ENCODE measurements at places on chromosomes 7 and 10.

DNA sequence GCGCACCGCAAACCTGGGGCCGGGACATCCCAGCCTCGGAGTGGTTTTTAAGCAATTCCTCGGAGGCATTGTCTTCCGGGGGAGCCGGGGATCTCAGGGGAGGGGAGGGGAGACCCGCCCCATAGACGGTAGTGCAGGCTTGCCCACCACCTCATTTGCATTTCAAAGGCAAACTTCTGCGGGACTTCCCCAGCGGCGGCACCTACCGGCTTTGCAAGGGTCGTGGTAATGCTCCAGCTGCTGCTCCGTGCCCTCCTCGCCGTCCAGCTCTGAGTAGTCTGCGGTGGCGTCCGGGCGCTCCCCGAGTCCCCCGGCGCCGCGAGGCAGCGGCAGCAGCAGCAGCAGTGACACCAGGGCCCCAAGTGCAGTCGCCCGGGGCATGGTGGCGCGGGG, 425 bp downstream of the TLL2 start:
- DNase-seq, result no peak

- no peak for DNase-seq
Measured at GRCh38 chr10:1366811-1367425, 310.7 kb downstream of the WDR37 start.

DNA sequence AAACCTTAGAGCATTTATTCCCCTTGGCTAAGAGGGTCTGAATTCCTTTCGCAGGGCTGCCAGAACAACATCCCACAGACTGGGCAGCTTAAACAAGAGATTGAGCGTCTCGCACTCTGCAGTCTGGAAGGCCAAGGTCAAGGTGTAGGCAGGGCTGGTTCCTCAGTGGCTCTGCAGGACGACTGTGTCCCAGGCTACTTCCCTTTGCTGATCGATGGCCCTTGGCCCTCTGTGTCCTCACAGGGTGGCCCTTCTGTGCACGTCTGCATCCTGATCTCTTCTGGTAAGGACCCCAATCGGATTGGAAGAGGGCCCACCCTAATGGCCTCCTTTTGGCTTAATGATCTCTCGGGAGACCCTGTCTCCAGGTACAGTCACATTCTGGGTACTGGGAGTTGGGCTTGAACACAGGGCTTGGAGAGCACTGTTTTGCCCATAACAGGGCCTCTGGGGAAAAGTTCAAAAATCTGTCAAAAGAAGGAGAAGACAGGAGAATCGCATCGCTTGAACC, 35.1 kb upstream of the DNAJB6 start:
- DNase-seq, result no peak

GRCh38 chr10:69684020-69684980, 54.3 kb downstream of the FAM241B start:
- DNase-seq, result no peak

GRCh38 chr10:30047430-30047829, 12.0 kb downstream of the JCAD start:
- DNase-seq, result no peak

DNA sequence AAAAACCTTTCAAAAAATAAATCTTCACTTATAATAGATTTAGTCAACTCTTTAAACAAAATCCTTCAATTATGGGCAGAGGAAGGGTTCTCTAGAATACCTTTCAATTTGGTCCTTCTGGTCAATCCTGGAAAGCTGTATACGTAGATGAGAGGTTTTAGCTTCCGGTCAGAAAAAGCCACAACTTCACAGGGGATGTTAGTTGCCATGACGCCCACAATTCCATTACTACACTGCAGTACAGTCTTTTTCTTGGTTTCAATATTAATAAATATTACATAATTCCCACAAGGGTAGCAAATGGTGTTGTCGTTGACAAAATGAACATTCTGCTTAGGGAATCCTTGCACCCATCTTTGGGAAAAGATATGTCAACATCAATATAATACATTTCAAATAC, 1.7 kb downstream of the CFAP43 start:
- no peak for DNase-seq

Data from hypothalamus (tissue), 51 donors.